ENCODE measurements at places on chromosomes 7 and 10.

- DNase-seq, result no peak
These were observed 35.3 kb upstream of the IFRD1 start for GRCh38 chr7:112414855-112415490.

- no peak for DNase-seq
These were observed 71.9 kb downstream of the ORC5 start for GRCh38 chr7:104135760-104136558.

- DNase-seq, result no peak
These were observed 11.7 kb upstream of the CPA4 start for GRCh38 chr7:130281260-130281659.

DNA sequence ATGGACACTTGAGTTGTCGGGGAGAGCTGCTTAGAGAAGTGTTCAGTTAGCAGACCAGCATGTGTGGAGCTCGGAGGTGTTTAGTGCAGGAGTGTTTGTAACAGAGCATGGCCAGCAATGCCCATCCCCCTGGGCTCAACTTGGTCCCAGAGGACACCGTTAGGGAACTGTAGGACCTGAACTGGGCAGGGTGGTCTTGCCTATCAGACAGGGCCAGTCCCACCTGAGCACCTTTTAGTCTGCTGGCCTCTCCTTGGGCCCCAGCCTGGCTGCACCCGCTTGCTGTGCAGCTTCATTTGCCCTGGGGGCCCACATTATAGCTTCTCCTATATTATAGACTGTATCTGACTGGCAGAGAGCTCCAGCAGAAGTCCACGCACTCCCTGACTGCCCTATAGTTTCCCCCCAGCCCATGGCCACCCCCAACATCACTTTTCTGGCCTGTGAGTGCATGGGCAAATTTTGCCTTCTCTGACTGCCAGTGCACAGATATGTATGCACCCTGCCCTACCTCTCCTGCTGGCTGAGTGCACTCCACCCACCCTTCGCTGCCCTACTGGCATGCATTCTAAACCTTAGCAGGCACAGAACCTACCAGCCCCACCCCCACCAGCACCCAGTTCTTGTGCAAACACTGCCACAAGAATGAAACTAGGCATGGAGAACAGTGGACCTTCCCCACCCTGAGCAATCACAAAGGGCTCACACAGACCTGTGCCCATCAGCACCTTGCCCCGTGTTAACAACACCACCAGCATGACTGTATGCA, 1030.6 kb upstream of the GHITM start:
- no peak for DNase-seq

GRCh38 chr7:69898189-69898588, 299.9 kb downstream of the AUTS2 start:
- DNase-seq, result no peak

GRCh38 chr7:70703785-70704184, 428.2 kb upstream of the GALNT17 start:
- no peak for DNase-seq

DNA sequence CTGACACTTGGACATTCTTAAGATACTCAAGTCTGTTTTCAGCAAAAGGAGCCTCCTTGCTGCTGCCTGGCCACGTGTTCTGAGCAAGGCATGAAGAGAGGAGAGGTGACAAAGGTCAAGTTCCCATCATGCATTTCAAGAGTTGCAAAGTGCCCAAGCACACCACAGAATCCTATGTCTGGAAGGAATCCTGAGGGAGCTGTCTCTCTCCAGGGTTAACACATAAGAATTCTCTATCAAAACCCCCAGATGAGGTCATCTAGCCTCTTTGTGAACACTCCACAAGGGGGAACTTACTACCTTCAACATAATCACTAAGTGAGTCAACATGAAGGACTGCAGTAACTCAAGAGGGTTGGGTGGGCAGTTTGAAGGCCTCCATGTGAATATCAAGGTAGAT, 155.5 kb downstream of the RNF216 start:
- DNase-seq, result no peak

GRCh38 chr10:48981310-48981907, 41.8 kb upstream of the LRRC18 start:
- DNase-seq, result no peak

GRCh38 chr7:29866490-29866930, 60.2 kb downstream of the WIPF3 start:
- DNase-seq, result no peak

GRCh38 chr10:73506491-73506890, 10.7 kb upstream of the PPP3CB start:
- no peak for DNase-seq

GRCh38 chr7:138033241-138033640, 31.4 kb upstream of the CREB3L2 start:
- no peak for DNase-seq

DNA sequence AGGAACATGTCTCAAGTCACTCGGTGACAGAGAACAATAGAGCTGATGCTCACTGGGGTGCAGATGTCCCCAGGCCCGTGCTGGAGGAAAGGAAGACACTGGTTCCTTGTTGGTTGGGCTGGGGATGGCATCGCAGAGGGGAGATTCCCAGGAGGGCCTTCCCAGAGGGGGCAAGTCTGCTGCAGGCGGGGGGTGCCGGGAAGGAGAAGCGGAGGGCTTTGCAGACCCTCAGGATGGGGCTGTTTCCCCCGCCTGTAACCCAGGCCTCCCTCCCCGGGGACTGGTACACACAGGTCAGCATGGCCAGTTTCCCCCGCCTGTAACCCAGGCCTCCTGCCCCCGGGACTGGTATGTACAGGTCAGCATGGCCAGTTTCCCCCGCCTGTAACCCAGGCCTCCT, 283.8 kb downstream of the DNAJB6 start:
- DNase-seq, result no peak

GRCh38 chr10:118805146-118805545, 50.4 kb upstream of the CACUL1 start:
- DNase-seq, result no peak

- DNase-seq, result no peak
These were observed 97.3 kb upstream of the KLF14 start for GRCh38 chr7:130831322-130831721.

DNA sequence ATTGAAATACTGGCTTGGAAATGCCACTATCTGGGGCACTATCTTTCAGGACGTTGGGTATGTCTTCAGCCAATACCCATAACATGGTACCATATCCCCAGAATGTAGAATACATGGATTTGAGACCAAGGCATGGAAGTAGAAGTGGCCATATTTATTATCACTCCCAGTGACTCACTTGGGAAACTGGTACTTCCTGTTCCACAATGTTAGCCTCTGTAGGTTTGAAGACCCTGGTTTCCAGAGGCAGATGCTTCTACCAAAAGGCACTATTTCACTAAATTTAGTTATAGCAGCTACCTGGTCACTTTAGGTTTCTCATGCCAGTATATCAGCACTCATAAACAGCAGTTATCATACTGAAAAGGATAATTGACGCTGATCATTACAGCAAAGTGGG, 184.2 kb downstream of the CCDC71L start:
- DNase-seq, result no peak

- no peak for DNase-seq
These were observed 5.0 kb downstream of the SPRN start for GRCh38 chr10:133419211-133419950.

Data from stimulated activated CD8-positive, alpha-beta memory T cell treated with anti-CD3 and anti-CD28 coated beads, Interleukin-15, amount 100 ng/mL, for 1 hour (primary cell).